Choroid plexus epithelial cell (primary cell): ENCODE measurements at places on chromosomes 7 and 10.

- DNase-seq: no peak
Observed at GRCh38 chr7:121480058-121480457, 84.0 kb upstream of the FAM3C start.

DNA sequence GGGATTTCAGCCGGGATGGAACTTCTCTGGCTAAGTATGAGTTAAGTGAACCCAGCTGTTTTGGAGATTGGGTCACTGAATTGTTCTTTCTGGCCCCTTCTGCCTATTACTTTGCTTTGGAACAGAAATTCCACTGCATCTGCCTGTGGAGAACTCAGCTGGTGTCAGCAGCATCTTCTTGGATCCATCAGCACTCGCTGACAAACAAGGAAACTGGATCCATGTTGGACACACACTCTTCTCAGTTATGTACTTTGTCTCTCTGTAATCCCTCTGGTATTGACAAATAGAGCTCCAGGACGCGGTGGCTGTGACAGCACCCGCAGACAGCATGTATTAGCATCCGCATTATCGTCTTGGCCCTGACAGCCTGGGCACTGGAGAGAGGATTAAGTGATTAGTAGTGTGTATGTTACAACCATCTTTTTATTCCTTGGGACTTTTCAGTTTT, 73.0 kb upstream of the BMPER start:
- DNase-seq: no peak

DNA sequence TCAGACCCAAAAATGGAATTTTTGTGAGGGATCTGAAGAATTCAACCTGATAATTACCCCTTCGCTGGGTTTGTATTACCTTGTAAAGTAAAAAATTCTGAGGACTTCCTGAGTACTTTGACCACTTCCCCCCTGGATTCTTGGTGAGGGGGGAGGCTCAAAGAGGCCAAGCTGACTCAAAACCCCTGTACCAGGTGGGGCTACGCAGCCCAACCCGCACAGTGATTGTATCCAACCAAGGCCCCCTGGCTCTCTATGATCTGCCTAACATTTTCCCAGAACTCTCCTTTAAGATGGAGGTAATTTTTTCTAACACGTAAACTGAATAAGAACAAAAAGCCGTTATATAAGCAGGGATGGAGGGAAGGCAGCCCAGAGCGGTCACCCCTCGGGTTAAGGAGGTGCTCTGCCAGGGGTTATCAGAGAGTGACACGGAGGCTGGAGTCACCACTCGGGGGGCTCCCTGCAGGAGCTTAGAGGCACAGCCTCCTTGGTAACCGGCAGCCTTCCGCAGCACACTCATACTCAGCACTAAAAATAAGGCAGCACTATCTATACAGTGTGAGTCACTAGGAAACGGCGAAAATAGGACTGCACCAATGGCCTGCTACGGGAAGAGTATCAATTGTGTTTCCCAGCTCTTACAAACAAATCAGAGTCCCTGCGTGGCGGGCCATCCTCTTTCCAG, 255.4 kb downstream of the ELMO1 start:
- peak; percentile 48 for DNase-seq

DNA sequence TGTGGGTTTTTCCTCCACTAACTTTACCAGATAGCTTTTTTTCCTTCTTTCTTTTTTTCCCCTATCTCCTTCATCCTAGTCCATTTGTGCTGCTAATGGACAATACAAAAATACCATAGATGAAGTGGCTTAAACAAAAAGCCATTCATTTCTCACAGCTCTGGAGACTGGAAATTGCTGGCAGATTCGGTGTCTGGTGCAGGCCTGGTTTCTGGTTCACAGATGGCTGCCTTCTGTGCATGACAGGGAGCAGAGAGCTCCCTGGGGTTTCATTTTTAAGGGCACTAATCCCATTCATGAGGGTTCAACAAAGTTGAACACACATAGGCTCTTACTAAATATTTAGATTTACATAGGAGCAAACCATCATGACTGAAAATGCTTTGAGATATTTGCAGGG, 467.4 kb downstream of the TYW1 start:
- DNase-seq: no peak

DNA sequence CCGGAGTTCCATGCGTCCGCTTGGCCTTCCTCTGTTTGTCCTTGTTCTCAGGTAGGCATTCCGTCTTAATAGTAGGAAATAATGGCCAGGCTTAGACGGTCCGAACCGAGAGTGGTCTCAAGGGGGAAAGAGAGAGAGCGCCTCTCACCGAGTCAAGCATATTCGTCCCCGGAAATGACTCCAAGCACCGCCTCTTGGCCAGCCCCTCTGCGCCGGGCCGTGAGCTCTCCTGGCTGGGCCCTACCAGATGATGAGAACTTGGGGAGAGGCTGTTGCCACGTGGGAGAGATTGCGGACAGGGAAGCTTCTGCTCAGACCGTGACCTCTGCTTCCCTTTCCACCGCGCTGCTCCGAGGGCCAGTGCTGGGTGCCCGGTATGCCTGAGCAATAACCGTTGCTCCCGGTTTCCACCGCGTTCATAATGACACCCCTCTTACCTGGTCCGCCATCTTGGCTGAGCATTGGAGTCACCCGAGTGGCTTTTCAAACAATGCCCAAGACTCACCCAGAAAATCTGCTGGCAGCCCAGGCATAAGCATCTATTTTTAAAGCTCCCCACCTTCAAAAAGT, 251.1 kb upstream of the SHH start:
- no peak for DNase-seq

GRCh38 chr7:36400606-36401005, 10.9 kb downstream of the ANLN start:
- DNase-seq: peak; percentile 61

- DNase-seq: no peak
Observed at GRCh38 chr10:102951316-102951715, 33.2 kb downstream of the CNNM2 start.

- DNase-seq: no peak
Observed at GRCh38 chr7:65968256-65969185, 13.5 kb downstream of the GUSB start.

GRCh38 chr7:157389951-157390730, 53.3 kb downstream of the DNAJB6 start:
- DNase-seq: peak; percentile 85

- DNase-seq: no peak
Observed at GRCh38 chr10:63260860-63261251, 127.7 kb downstream of the NRBF2 start.

- no peak for DNase-seq
Observed at GRCh38 chr7:134962270-134962780, 24.0 kb upstream of the AGBL3 start.

DNA sequence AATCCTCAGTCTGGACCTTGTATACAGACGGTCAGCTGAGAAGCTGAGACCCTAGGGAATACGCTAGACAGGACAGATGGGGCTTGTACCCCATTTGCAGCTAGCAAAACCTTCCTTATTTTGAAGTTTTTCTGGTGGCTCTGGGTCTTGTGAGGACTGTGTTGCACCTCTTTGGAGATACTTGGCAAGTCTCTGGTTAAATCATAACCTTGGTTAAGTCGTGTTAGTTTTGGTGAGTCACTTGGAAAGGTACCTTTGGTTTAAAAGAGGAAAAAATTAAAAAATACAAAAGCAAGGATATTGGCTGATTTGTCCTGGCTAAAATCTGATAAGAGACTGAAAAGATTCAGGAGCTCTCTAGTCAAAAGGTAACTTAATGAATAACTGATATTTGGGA, 140.6 kb downstream of the COBL start:
- no peak for DNase-seq

GRCh38 chr7:70044064-70044463, 445.8 kb downstream of the AUTS2 start:
- no peak for DNase-seq

- no peak for DNase-seq
Observed at GRCh38 chr10:78764846-78765430, 303.8 kb upstream of the ZMIZ1 start.

GRCh38 chr7:30694774-30695721, 12.8 kb upstream of the CRHR2 start:
- no peak for DNase-seq

GRCh38 chr7:81487516-81487915, 282.3 kb downstream of the HGF start:
- no peak for DNase-seq

DNA sequence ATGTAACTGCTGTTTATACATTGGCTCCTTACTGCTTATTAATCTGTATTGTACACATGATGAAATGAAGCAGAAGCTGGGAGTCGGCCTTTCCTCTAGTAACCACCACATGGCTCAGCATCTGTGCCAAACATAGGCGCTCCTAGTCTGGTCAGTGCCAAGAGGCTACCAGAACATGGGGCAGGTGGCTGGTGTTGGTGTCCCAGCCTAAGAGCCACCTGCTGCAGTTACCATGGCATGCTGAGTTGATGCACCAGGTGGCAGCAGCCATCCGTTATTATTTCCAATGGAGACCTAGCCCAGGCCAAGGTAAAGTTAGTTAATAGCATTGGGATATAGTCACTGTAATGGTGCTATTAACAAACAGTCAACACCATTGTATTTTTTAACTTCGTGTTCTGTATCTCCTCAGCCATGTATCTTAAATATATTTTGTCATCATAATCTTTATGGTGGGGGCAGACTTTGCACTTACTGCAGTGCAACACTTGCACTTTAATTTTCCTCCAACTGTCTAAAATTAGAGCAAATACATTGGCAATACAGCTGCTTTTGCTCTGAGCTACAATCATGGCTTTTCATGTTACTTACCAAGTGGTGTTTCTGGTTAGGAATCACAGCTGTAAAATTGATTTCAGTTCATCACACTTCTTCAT, 33.1 kb downstream of the HBP1 start:
- DNase-seq: peak; percentile 53

- DNase-seq: no peak
Observed at GRCh38 chr7:112701456-112701855, 88.7 kb downstream of the TMEM168 start.

DNA sequence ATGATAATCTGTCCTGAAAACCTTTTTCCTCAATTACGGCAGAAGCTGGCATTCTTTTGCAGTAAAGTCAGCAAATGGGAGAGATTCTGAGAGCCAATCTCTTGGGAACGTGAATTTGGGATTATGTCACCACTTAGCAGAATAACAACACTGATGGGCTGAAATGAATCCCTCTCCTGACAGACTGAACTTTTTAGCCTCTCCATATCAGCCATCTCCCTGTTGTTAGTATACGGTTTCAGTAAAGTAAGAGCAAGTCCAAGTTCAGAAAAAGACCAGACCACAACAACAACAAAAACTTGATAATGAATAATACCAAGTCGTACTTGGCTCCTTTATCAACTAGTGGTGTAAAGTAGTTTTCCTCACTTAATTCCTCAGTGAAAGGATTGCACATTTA, 1048.8 kb downstream of the GATA3 start:
- no peak for DNase-seq

GRCh38 chr10:71256661-71257318, 44.4 kb downstream of the UNC5B start:
- DNase-seq: no peak

DNA sequence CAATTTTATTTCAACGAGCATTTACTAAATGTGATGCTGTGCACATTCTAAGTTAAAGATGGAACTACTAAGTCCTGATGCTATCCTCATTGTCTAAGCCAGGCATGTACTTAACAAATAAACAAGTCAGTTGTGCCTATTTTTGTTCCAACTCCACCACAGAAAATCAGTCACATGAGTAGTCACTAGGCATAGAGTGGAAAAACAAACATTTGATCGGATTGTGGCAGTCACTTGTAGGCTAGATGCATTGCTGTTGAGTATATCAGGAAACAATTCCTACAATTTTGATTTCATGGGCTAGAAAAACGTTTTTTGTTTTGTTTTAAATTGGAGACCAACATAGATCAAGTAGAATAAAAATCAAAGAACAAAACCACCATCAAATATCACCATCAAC, 177.6 kb upstream of the SLC25A13 start:
- DNase-seq: no peak

DNA sequence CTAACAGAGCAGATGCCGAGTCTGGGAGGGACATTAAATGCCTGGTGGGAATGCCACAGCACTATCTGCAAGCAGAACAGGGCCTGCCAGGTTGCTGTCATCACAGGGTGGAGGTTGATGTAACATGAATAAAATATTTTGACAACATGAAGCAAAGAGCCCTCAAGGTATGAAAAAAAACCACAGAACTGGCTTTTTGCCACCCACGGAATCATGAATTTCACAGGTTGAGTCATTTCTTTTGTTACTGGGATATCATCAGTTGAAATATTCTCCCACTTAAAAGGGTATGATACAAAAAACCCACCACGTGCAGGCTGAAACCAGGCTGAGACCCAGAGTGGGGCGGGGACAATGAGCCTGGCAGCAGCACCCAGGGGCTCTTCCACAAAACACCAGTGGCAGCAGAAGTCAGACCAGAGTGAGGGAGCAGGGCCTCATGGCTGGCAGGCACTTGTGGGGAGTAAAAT, 220.1 kb downstream of the TNS3 start:
- peak; percentile 87 for DNase-seq

- DNase-seq: peak; percentile 61
Observed at GRCh38 chr7:1514995-1515401, 10.8 kb upstream of the INTS1 start.

DNA sequence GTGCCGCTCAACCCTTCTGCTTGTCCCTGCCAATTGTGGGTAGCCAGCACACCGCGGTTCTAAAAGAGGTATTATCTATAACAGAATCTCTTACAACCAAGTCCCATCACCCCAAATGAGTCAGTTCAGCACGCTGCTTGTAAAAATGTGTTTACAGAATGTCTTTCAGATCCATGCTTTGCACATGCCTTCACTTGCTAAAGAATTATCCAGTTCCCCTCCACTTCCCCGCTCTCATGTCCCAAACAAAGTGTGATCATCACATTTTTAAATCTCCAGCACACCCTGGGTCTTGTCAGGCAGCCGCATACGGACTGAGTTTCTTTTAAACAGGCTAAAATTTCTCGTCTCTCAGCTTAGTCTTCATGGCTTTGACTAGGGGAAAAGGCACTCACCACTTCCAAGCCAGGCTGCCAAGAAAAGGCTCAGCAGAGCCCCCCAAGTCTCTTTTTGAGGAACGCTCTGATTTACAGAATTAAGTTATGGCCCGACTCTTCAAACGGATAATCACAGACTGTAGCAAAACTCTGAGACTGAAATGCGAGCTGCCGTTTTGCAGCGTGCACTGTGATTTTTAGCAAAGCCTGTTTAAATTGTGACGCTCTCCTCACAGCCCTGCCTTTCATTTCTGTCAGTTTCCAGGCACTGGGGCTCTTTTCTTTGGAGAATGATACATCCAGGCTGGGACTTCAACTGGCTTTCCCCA, 29.8 kb upstream of the FGFR2 start:
- DNase-seq: no peak

DNA sequence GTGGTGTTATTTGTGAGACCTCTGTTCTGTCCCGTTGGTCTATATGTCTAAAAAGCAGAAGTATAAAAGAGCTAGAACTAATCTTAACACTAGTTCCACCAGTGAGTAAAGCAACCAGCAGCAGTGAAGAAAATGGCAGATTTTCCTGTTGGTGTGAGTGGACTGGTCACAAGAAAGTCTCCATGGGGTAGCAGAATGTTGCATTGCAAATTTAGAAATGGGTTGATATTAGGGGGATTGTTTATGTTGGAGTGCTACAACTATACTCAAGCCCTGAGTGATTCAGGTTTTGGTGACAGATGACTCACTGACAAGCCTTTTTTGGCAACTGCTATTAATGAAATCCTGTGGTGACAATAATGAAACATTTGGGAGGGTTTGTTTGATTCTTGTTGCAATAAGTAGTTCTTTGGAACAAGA, 5.6 kb downstream of the AVL9 start:
- DNase-seq: peak; percentile 68
